ENCODE measurements at places on chromosomes 2 and 18.

DNA sequence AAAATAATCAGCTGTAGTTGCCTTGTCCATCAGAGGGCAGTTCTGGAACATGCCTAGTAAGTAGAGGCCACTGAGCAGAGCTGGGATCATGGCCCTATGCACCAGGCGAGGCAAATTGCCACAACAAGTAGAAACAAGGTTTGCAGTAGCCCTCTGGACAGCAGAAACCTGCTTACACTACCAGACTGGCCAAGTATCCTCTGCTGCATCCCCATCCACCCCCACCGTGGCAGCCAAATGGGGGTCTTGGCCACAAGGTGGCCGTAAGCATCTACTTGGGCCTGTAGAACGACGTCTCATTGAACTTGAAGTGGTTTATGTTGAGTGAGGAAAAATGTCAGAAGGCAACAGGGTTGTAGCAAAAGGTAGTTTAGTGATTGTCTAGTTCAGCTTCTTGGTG lies 241.2 kb downstream of the ALPK2 start:
- no peak for DNase-seq

DNA sequence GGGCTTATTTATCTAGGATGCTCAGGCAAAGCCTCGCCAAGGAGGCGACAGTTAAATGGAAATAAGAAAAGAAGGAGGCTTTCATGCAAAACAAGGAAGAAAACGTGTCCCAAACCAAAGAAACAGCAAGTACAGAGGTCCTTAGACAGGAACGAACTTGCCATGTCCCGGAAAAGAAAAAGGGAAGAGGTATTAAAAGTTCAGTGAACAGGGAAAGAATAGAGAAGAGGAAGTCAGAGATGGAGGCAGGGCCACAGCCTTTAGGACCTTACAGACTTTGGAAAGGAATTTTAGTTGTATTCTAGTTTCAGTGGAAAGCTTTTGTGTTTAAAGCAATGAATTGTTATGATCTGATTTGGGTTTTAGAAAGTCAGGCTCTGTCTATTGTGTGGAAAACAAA lies 22.1 kb downstream of the IKZF2 start:
- DNase-seq: no peak

- DNase-seq: no peak
Observed at GRCh38 chr18:42758852-42759251, 356.6 kb downstream of the RIT2 start.

- DNase-seq: no peak
Observed at GRCh38 chr2:223602972-223603371, 811 bp upstream of the SCG2 start.

DNA sequence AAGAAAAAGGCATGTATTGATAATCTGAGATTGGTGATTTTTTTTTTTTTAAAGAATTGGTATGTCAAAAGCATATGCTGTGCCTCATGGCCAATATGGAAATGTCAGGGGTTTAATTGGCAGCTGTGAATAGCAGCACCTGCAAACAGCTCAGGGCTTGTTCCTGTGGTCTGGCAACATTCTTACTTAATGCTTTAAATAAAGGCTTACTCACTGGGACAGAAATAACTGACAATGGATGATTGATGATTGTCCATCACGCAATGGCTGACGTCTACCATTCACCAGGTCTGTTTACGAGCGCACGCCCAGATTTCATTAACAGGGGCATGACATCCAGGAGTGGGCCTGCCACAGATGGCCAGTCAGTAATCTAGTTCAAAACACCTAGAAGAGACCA lies 66.7 kb downstream of the ETAA1 start:
- DNase-seq: no peak

DNA sequence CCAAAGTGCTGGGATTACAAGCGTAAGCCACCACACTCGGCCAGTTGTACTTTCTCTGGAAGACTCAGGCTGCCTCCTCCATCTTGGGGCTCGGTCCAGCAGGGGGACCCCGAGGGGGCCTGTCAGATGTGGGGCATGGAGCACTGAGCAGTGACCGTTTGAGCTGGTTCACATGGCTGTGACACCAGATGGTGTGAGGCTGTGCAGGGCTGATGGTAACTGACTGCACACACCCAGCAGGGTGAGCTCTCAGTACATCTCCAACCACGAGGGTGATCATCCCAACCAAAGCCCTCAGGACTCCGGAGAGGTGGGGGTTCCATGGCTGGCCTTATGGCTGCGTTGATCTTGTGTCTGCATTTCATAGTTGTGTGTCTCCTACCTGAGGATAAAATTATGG lies 63.4 kb downstream of the FAM168B start:
- DNase-seq: no peak

All from Right ventricle myocardium inferior (tissue), 1 donor.